ENCODE measurements at places on chromosomes 1 and 21. TPM values are rescaled to one million over a fixed set of nuclear protein-coding genes. Genes with fewer than 3 reads are reported as not detected.
A peak's percentile ranks its signal among the peaks of the same experiment; 100 is the strongest.

- H3K4me1 ChIP-seq, result peaks cover 2% of the 10 kb centered on the region
- H3K27me3 ChIP-seq, result peaks cover 1% of the 10 kb centered on the region
- no peak overlapping the region for H3K27ac ChIP-seq
- no peak for DNase-seq
- H3K4me3 ChIP-seq, result no peak overlapping the region
Measured at GRCh38 chr1:212945463-212946160, 4.7 kb upstream of the VASH2 start.

The CELA2A gene
- not detected for total RNA-seq

GRCh38 chr1:214446772-214447556 is 104.4 kb downstream of the PTPN14 start:
- DNase-seq, result peak; percentile 76
- no peak overlapping the region for H3K4me3 ChIP-seq
- H3K36me3 ChIP-seq, result no peaks in the 10 kb centered on the region
- peaks cover 45% of the 10 kb centered on the region for H3K4me1 ChIP-seq
- no peaks in the 10 kb centered on the region for H3K27me3 ChIP-seq

DNA sequence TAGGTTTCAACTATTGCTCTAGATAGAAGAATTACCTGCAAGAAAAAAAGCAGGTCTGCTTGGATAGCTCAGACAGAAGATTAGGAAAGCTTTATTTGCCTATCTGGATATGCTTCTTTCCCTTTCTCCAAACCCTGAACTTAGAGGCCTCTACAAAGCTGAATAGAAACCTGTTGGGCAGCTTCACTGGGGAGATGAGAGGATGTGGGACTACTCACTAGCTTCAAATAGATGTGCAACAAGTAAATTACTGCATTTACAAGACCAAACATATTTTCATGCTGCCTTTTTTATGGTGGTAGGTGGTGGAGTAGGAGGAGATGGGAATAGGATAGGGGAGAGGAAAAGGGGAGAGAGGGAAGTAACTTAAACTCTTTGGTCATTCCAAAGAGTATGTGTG is 6.4 kb downstream of the CLCA2 start:
- DNase-seq, result no peak
- no peaks in the 10 kb centered on the region for H3K36me3 ChIP-seq
- H3K4me3 ChIP-seq, result no peak overlapping the region
- H3K27ac ChIP-seq, result peak overlapping the region; percentile 47
- H3K27me3 ChIP-seq, result no peaks in the 10 kb centered on the region
- H3K4me1 ChIP-seq, result peaks cover 5% of the 10 kb centered on the region

DNA sequence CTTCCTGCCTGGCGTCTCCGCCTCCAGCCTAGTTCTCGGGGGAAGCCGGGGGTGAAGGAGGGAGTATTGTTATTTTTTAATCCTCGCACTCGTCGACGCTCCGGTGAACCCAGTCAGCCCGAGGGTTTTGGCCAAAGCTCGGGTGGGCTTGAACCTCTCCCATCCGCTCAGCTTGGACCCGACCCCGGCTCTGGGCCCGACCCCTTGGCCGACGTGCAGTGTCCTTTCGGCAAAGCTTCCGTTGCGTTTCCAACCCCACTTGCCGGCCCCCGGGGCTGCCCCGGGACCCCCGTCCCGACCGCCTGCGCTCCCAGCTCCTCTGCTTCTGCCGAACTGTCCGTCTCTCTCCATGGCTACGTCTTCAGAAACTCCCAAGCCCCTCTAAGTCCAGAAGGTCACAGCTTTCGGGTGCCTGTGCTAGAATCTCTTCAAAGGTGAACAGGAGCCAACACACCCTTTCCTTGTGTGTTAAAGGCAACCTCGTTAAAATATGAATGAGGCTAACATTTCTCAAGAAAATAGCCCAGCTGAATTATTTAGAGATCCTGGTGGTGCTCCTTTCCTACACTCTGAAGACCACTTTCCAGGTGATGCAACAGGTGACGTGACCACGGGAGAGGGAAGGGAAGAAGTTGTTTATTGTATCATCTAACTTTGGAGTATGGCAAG is 647 bp downstream of the DESI2 start:
- peak; percentile 57 for DNase-seq
- H3K27ac ChIP-seq, result peak overlapping the region; percentile 99
- H3K4me3 ChIP-seq, result peak overlapping the region; percentile 75
- no peaks in the 10 kb centered on the region for H3K27me3 ChIP-seq
- H3K4me1 ChIP-seq, result peaks cover 53% of the 10 kb centered on the region

DNA sequence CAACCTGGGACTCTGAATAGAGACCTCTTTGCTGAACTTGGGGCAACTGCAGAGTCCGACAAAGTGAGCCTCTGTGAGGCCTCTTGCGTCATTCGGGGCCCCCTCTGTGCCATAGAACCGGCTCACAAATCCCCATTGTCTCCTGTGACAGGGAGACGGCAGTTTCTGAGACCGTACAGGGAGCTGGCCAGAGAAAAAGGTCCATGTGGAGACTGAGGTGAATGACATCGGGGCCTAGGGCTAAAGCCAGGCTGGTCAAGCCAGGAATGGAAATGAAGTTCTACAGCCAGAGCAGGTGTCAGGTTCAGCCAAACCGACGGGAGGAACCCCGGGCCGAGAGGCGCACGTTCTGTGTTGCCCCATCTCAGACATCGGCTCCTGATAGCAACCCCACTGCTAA is 37.1 kb upstream of the TRIM67 start:
- H3K36me3 ChIP-seq, result no peaks in the 10 kb centered on the region
- DNase-seq, result no peak
- H3K27ac ChIP-seq, result no peak overlapping the region
- H3K27me3 ChIP-seq, result no peaks in the 10 kb centered on the region

DNA sequence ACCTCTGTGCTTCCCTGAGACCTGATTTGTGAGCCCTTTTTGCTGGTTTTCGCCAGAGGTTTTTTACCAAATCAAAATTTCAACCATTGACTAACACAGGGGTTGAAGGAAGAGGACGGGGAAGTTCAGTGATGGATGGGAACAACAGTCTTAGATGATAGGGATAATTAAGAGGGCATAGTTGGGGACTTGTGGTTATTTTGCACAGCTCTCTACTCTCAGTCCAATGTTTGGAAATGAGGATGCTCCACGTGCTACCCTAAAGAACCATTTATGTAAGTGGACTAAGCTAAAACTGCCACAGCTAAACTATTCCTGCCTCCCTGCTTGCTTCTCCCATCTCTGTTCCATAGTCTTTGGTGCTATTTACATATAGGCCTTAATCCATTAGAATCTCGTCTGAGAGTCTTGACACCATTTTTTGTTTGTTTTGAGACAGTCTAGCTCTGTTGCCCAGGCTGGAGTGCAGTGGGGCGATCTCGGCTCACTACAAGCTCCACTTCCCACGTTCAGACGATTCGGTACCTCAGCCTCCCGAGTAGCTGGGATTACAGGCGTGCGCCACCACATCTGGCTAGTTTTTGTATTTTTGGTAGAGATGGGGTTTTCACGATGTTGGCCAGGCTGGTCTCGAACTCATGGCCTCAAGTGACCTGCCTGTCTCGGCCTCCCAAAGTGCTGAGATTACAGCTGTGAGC is 684 bp upstream of the MCL1 start:
- peak overlapping the region; percentile 100 for H3K27ac ChIP-seq
- H3K4me1 ChIP-seq, result peaks cover 20% of the 10 kb centered on the region
- H3K4me3 ChIP-seq, result peak overlapping the region; percentile 99
- no peaks in the 10 kb centered on the region for H3K27me3 ChIP-seq

The TMEM200B gene
- total RNA-seq, result 8.3 TPM

The ATP1A2 gene
- total RNA-seq, result 7.0 TPM

GRCh38 chr1:10796029-10796944 is at the start of gene CASZ1:
TSS of gene CASZ1 (minus strand) at chr1:10796646. CDS start at chr1:10693889, 102,757 bp downstream.
- no peaks in the 10 kb centered on the region for H3K36me3 ChIP-seq
- peak within 1 kb of the TSS; percentile 75 for H3K4me3 ChIP-seq
- peaks cover 80% of the 10 kb centered on the region for H3K27me3 ChIP-seq
- peaks cover 23% of the 10 kb centered on the region for H3K4me1 ChIP-seq
- peak within 1 kb of the TSS; percentile 91 for H3K27ac ChIP-seq

- H3K4me1 ChIP-seq, result no peaks in the 10 kb centered on the region
- H3K27ac ChIP-seq, result no peak overlapping the region
- DNase-seq, result no peak
- H3K4me3 ChIP-seq, result no peak overlapping the region
- H3K27me3 ChIP-seq, result peaks cover 47% of the 10 kb centered on the region
- H3K36me3 ChIP-seq, result no peaks in the 10 kb centered on the region
Measured at GRCh38 chr21:44571844-44572782, 1.4 kb upstream of the KRTAP10-4 start.

GRCh38 chr1:234484218-234484617 is 5.2 kb upstream of the TARBP1 start:
- no peak overlapping the region for H3K27ac ChIP-seq
- no peak overlapping the region for H3K4me3 ChIP-seq
- no peaks in the 10 kb centered on the region for H3K27me3 ChIP-seq
- no peaks in the 10 kb centered on the region for H3K36me3 ChIP-seq

DNA sequence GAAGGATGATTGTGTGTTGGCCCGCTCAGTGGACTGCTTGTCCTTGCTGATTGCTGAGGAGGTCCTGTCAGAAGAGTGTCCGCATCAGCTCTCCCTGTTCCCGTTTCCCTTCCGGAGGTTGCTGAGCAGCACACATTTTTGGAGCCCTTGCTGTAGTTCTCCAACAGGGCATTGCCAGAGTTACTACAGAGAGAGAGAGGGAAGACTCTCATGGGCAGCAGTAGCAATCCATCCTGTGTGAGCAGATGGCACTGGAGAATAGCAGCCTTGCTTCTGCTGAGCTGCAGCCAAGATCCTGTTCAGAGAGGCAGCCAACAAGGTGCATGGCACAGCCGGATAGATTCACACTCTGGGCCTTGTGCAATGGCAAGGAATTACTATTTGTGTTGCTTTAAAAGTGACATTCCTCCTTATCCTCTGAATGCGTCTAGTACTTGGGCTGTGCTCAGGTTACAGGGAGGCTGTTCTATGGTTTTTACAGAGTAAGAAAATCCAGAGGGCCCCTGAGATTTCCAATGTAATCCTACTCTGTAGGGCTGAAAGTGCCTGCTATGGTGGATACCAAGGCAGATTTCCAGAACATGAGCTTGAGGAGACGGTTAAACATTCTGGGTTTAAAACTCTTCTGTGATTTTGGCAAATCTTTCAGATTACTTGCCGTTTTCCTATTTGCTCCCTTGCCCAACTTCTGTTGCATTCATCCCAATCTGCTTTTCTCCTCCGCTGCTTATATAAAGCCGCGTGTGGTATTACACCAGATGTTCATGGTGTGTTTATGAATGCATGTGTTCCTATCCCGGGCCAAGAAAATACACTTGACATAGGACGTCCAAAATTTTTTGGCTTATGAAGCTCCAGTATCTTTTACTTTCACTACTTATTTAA is 27.4 kb downstream of the AK4 start:
- H3K27ac ChIP-seq, result peak overlapping the region; percentile 61
- no peak overlapping the region for H3K4me3 ChIP-seq
- peaks cover 57% of the 10 kb centered on the region for H3K4me1 ChIP-seq
- no peaks in the 10 kb centered on the region for H3K27me3 ChIP-seq
- no peaks in the 10 kb centered on the region for H3K36me3 ChIP-seq
- peak; percentile 51 for DNase-seq

- no peak overlapping the region for H3K4me3 ChIP-seq
- peak overlapping the region; percentile 91 for H3K27ac ChIP-seq
- H3K27me3 ChIP-seq, result no peaks in the 10 kb centered on the region
- no peaks in the 10 kb centered on the region for H3K36me3 ChIP-seq
- peaks cover 54% of the 10 kb centered on the region for H3K4me1 ChIP-seq
Measured at GRCh38 chr1:10727751-10728232, 68.7 kb downstream of the CASZ1 start.

The BRDT gene
- not detected for total RNA-seq

DNA sequence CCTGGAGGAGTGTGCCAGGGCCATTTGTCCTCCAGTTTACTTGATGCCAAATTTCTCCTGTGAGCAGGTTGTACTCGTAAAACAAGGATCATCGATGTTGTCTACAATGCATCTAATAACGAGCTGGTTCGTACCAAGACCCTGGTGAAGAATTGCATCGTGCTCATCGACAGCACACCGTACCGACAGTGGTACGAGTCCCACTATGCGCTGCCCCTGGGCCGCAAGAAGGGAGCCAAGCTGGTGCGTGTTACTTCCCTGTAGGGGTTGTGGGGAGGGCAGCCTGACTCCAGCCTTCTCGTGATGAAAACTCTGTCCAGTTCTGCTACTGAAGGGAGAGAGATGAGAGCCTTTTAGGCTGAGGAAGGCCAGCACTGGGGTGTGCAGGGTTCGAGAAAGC is 2.2 kb downstream of the RPS8 start:
- peaks cover 36% of the 10 kb centered on the region for H3K4me1 ChIP-seq
- peaks cover 61% of the 10 kb centered on the region for H3K36me3 ChIP-seq
- DNase-seq, result no peak
- peak overlapping the region; percentile 95 for H3K27ac ChIP-seq
- H3K27me3 ChIP-seq, result no peaks in the 10 kb centered on the region

The NBPF10 gene
- total RNA-seq, result 3.6 TPM

The KRTAP19-4 gene
- total RNA-seq, result not detected

- H3K36me3 ChIP-seq, result no peaks in the 10 kb centered on the region
- no peak overlapping the region for H3K27ac ChIP-seq
- DNase-seq, result no peak
- no peak overlapping the region for H3K4me3 ChIP-seq
- peaks cover 8% of the 10 kb centered on the region for H3K4me1 ChIP-seq
Measured at GRCh38 chr1:65213271-65214023, 65.4 kb downstream of the AK4 start.

GRCh38 chr1:184075055-184076029 is 23.8 kb downstream of the TSEN15 start:
- H3K36me3 ChIP-seq, result no peaks in the 10 kb centered on the region
- H3K27ac ChIP-seq, result no peak overlapping the region
- H3K4me1 ChIP-seq, result peaks cover 34% of the 10 kb centered on the region
- no peaks in the 10 kb centered on the region for H3K27me3 ChIP-seq

The COL8A2 gene
- 5.5 TPM for total RNA-seq

DNA sequence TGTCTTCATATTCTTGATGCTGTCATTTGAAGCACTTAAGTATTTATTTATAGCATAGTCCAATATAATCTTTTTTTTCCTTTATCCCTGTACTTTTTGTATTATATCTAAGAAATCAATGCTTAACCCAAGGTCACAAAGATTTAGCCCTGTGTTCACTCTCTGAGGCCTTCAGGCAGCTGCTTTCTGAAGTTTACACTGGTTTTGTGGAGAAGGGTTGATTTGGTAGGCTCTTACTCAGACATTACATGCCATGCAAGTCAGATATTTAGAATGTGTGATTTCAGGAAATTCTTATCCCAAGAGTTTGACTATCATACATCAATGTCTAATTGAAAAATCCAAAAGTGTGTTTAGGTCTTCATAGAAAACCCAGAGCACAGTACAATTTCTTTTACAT is 56.3 kb downstream of the PALMD start:
- H3K4me3 ChIP-seq, result no peak overlapping the region
- H3K27ac ChIP-seq, result no peak overlapping the region

The STIL gene
- 5.5 TPM for total RNA-seq

Data from stomach (tissue), 19 donors.